ENCODE measurements at places on chromosomes 1 and 21.

- DNase-seq = no peak
Observed at GRCh38 chr21:40074710-40075109, 207.5 kb downstream of the PCP4 start.

GRCh38 chr1:78033797-78034172, 12.0 kb upstream of the GIPC2 start:
- no peak for DNase-seq

DNA sequence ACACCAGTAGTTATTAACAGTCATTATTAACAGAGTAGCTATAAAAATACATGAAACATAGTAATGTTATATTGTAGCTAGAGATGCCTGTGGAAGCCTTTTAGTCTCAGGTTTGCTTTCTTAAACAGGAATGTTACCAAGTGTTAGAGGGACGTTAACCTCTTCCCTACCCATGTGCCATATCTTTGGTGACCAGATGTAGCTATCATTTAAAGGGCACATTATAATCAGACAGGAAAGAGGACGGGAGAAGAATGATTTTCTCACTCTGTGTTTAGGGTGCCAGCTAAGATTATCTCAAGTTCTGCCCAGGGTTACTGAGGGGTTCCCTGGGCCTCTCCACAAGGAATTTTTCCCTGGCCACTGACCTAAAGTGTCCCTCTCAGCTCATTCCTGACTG, 20.9 kb upstream of the UBL4B start:
- no peak for DNase-seq

- no peak for DNase-seq
Observed at GRCh38 chr1:205350124-205350523, 6.6 kb downstream of the KLHDC8A start.

DNA sequence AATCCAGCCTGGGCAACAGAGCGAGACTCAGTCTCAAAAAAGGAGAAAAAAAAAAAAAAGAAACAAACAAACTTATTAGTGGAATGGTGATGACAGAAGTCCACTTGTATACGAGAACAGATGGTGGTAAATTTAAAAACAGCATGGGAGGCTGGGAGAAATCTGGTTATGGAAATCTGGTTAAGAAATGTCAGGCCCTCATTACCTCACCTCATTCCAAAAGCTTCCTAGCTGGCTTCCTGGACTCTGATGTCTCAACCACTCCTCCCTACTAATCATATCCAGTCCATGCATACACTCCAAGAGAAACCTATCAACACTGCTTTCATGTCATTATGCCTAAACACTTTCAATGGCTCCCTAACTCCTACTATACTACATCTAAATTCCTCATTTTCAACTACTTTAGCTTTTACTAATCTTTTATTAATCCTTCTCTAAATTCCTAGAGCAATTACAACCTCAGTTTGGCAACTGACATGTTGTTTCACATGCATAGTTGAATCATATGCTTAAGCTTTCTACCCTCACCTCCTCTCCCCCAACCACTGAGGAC, 52.9 kb downstream of the FOXJ3 start:
- peak; percentile 9 for DNase-seq

DNA sequence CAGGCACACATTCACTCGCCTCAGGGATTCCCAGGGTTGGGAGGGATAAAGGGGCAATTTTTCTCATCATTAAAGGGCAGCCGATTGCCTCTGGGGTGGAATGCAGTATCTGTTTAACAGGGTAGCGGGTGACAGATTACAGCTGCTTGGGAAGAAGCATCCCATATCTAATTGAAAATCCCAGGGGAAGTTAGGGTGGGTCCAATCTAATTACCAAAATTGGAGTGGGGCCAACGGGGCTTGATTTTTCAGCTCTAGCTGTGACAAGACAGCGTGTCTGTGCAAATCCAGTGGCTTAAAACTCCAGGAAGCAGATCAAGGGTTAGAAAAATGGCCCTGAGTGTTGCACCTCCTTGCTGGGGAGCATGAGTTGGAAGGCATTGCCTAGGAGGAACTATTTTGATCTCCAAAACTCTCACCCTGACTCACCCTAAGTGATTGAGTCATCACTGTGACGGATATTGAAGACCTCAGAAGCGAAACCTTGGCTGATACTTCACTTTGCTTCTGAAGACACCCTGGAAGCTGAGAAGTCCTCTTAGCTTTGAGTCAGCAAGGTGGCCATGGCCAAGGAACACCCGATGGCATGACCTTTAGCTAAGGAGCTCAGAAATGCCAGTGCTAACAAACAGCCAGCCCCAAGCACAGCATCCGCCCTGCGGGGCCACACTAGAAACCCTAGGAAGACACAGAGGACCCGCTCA, 46.0 kb downstream of the GRHL3 start:
- DNase-seq = no peak

DNA sequence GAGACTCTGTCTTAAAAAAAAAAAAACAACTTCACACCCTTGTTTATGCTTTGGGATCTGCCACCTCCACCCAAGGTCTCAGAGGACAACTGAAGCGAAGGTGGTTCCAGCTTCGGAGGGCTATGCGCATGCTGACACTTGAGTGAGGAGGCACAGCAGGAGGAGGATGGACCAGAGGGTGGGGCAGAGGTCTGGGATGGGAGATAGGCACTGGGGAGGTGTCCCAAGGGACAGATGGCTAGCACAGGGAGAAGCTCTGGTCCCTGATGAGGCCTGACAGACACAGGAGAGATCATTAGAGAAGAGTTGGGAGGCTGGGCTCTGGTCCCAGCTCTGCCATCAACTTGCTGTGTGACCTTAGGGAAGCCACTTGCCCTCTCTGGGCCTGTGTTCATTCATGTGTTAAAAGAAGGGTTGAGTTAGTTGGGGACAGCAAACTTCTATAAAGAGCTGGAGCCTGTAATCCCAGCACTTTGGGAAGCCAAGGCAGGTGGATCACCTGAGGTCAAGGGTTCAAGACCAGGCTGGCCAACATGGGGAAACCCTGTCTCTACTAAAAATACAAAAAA, 16.8 kb downstream of the E2F2 start:
- DNase-seq = no peak

DNA sequence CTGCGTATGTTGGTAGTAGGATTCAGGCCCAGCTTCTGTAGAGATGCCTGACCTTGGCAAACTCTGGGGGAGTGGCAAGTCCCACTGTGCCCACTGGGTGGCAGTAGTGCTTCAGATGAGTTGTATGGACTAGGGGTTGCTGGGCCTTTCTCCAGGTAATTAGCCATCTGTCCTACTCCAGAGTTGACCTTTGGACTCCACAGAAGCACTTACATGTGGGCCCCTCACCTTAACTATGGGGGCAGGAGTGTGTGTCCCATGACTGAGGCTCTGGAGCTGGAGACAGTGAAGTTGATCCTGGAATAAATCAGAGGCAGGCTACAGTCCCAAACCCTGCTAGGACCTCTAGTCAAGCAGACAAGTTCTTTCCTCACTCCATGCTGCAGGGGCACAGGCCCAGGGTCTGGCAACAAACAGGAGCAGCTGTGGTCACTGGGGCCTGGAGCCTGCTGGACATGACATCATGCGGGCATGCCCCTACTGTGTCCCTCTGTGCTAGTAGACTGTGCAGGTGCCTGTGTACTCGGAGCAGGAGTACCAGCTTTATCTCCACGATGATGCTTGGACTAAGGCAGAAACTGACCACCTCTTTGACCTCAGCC, 4.6 kb downstream of the DMAP1 start:
- peak; percentile 93 for DNase-seq

DNA sequence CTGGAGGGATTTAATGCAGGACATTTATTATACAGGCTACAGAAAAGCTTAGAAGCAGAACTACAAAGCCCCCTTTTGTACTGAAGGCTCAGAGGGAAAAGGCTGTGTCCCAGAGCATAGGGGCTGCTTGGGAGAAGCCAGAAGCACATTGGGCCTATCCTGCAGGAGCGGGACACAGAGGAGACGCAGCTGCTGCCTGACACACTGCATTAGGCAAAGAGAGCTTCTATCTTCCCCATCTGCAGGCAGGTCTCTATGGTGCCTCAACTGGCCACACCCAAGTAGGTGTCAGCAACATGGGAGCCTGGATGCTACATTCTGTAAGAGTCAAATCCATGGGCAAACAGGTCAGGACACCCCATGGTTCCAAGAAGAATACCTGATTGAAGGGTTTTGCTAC, 595.9 kb downstream of the AJAP1 start:
- no peak for DNase-seq

- DNase-seq = no peak
Observed at GRCh38 chr21:35796844-35797243, 263.5 kb downstream of the SETD4 start.

DNA sequence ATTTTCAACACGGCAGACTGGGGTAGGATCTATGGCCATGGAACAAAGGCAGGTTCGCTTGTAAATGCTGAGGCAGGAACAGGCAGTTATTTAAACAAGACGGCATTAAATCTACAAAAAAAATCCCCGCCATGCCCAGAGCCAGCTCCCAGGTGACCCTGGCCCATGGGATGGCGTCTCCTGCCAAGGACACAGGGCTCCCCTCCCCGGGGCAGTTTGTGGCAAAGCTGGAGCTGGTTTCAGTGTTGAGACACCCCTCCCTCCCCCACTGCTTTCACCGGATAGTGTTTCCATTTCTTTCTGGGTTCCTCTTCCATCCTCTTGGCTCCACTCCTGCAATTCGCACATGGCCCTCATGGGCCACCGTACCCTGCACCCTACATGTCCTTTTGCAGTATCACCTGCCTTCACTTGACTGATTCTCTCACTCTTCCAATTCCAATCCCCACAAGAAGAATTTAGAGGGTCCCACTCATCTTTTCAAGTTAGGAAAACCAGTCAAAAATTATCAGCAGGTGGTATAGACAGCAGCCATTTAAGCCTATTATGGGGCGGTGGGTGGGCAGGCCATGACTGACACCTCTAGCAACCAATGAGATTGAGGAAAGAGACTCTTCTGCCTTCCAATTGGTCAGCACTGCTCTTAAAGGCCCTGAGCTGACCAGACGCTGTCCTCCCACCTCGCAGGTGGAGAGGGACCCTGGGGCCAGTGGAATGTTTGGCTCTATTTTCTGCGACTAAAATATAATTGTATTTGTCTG, 52.0 kb downstream of the OLIG1 start:
- no peak for DNase-seq

DNA sequence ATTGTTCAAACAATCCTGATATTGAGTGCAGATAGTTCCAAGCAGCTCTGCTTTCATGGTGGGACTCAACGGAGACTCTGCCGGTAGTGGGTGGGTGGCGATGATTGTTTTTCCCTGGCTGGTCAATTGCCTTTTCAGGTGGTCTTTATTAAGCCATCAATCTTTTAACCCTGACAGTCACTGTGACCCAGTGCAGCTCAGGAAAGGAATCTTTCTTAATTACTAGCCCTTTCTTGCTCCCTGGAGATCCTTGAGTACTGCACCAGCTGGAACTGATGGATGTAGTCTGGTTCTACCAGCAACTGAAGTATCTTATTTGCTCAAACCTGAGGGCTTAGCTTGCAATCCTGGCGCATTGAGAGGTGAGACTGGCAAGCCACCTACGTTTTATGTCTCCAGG, 196.4 kb downstream of the PLPP3 start:
- DNase-seq = no peak

- DNase-seq = no peak
Observed at GRCh38 chr1:165279882-165280281, 76.6 kb downstream of the LMX1A start.

GRCh38 chr1:22853651-22854185, 118.9 kb downstream of the LACTBL1 start:
- DNase-seq = no peak

- DNase-seq = peak; percentile 0
Observed at GRCh38 chr21:18499761-18500376, 96.3 kb upstream of the TMPRSS15 start.

GRCh38 chr1:110876748-110877341, 3.9 kb downstream of the CD53 start:
- no peak for DNase-seq

DNA sequence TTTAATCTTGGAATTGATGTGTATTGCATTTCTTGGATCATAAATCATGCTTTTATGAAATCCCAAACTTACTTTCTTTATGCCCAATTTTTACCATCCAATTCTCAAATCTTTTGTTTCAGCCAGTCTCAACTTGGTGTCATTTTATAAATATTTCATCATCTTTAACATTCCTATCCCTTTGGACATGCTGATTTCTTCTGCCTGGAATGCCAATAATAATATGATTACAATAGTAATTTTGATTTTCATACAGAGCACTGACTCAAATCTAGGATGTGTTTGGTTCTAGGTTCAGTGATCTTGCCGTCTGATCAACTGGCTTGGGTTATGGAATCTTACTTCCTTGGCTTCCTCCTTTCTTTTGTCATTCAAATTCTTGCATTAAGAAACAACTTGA, 12.8 kb downstream of the RRP15 start:
- no peak for DNase-seq

DNA sequence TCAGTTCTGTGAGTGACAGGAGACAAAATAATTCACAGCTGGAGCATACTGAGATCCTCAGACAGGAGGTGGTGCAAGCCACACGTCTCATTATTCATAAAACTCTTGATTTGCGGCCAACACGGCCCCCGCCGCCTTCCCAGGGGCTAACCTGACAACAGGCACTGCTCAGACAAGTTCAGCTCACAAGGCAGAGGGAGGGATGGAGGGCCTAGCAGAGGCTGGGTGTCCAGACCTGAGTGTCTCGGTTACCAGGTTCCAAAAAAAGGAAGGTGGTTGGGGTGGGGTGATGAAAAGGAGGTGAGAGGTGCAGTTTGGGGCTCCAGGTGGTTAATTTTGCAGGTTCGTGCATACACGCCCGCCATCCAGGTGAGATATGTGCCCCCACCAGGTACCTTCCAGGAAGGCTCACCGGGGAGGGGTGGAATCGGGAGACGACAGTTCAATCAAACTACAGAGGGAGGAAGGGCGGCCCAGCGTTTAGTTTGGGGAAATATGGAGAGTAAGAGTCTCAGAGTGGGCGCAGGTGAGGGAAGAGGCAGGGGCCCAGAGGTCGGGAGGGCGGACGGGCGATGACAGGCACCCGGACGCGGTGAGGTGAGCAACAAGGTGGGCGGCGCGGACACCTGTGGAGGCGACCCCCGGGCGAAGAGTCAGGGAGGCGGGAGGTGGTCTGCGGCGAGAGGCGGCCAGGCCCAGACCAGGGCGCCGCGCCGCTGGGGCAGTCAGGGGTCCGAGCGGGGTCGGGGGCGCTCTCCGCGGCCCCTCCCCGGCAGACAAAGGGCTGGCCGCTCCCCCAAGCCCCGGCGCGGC, 629 bp downstream of the CTNNBIP1 start:
- DNase-seq = peak; percentile 23

DNA sequence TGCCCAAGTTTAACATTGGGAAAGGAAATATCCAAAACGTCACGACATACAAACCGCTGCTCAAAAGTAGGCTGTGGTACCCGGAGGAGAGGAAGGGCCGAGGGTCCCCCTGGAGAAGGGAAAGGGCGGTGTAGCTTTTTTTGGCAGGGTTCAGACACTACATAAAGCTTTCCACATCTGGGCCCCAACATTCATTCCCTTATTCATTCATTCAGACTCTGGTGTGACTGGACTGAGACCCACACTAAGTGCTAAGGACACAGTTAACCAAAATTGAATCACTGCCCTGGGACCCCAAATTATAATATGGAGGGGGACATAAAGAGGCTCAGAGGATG, 10.3 kb upstream of the COL8A2 start:
- DNase-seq = no peak

DNA sequence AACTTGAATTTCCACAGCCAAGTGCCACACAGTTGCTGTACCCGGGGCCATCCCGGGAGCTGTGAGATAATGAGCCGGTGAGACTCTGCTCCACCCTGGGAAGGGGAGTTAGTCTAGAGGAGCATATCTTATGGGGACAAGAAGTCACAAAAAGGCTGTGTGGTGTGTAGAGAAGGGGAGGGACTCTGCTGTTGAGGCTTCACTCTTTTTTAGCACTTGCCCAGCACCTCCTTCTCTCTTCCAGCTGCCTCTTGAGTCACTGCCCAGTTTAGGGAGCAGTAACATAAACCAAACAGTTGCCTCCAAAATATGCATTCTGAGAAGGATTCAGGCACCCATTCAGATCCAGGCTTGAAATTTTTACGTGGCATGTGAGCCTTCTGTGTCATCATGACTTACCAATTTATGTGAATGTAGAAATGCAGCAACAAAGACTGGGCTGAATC, 744 bp upstream of the WDR26 start:
- peak; percentile 29 for DNase-seq
